ENCODE measurements at places on chromosomes 5 and 9.

- no peak for DNase-seq
Measured at GRCh38 chr5:82817897-82818676, 259.1 kb downstream of the TMEM167A start.

DNA sequence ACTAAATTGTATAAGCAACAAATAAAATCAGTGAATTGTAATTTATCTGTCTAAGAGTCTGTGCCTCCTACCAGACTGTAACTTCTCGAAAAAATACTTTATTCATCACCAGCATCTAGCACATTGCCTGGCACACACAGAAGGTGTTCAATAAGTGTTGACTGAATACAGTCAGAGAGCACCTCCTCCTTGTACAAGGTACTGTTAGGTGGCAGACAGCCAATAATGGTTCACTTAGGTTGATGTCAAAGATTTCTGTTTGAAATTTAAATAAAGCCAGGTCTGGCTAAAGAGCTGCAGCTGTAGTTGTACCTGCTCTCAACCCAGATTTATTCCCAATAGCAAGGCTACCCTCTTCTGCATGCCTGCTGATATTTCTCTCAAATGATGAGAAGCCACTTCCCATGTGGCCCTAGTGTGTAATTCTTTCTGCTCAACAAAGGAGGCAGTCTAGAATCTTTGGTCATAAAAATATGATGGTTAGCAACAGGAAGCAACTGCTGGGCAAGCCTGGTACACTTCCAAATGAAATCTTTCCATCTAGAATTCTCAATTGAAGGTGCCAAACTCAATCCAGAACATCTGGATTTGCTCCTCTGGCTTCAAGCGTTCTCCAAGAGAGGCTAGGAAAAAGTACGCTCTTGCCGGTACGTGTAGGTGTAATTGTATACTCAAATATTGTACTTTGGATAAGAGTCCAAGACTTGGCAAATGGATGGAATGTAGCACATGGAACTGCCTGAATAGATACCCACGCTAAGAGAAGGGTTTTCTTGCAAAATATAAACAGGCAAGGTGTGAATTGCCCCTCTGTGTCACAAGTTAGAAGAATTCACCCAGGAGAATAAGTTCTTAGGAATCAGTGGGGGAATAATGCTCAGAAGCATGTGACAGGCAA lies 95.6 kb downstream of the NR6A1 start:
- no peak for DNase-seq

- peak; percentile 15 for DNase-seq
Measured at GRCh38 chr9:121201045-121201737, 478 bp downstream of the RAB14 start.

- no peak for DNase-seq
Measured at GRCh38 chr5:43634621-43635020, 31.6 kb downstream of the NNT start.

GRCh38 chr9:88741335-88741734 lies 206.4 kb downstream of the NXNL2 start:
- no peak for DNase-seq

DNA sequence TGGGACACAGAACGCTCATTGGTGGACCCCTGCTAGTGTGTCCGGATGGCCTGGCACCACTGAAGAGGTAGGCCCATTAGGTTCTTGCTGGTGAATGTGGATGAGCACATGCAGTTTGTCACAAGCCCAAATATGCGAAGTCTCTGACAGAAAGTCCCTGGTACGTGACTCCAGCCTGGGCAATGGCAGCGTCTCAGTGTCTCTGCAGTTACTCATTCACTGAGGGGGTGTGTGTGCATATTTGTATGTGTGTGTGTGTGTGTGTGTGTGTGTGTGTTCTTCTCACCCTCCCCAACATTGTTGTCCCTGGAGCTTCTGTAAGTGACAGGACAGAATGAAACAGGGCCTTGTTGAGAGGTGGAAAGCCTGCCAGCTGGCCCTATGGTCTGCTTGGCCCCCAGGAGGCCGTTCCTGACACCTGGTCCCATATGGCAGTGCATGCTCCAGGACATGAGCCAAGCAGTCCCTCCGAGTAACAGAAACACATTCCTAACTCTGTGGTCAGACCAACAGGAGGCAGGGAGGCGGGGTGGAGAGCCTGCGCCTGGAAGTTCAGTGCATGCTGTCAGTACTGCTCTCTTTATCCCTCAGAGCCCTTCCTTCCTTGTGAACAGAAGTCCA lies 169.9 kb downstream of the SLC28A3 start:
- peak; percentile 93 for DNase-seq

DNA sequence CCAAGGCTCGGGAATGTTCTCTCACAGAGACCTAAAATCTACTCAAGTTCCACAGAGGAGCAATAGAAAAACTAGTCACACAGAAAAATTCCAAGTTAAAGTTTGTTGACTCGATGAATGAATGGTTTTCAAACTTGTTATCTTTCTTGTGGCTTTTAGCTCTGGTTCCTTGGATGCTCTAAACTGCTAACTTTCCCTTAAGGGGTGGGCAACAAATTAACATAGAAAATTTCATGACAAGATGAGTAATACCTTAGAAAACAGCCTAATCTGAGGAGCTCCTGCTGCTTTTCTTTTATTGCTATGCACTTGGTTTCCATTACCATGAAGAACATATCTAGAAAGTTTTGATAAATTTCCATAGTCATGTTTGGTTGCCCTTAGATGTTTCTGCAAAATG lies 100.2 kb upstream of the CCDC112 start:
- DNase-seq = no peak

- no peak for DNase-seq
Measured at GRCh38 chr9:133807037-133807436, 68.9 kb upstream of the SARDH start.

DNA sequence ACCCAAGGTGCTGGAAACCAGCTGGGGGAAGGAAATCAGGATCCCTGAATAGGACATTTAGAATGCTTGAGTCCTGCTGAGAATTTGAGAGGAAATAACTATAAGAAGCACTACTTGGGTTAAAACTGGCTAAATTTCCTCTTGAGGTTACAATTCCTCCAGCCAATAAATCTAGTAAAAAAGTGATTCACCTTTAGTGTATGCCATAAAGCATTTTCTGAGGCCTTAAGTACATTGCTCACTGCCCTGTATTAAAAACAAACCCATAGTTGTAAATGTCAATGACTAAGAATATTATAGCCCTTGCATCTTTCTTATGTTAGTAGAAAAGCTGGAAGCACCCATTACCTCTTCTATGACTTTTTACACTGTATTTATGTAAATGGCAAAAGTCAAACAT lies 634.7 kb upstream of the ARRDC3 start:
- DNase-seq = peak; percentile 0

GRCh38 chr9:20987521-20987920 lies 43.9 kb downstream of the HACD4 start:
- DNase-seq = no peak

- DNase-seq = no peak
Measured at GRCh38 chr9:121652021-121652837, 795 bp downstream of the DAB2IP start.

DNA sequence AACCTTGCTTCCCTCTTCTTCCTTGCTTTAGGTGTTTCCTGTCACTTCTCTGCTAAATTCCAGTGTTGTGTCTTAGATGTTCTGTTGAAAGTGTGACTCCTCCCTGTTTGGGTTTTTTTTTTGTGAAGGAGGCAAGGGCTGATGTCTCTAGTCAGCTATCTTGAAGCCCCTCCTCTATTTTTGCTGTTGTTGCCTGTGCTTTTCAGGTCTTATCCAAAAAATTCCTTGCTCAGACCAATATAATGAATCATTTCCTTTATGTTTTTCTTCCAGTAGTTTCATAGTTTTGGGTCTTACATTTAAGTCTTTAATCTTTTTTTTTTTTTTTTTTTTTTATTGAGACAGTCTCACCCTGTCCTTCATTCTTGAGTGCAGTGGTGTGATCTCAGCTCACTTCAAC lies 22.3 kb downstream of the RIC1 start:
- DNase-seq = no peak

DNA sequence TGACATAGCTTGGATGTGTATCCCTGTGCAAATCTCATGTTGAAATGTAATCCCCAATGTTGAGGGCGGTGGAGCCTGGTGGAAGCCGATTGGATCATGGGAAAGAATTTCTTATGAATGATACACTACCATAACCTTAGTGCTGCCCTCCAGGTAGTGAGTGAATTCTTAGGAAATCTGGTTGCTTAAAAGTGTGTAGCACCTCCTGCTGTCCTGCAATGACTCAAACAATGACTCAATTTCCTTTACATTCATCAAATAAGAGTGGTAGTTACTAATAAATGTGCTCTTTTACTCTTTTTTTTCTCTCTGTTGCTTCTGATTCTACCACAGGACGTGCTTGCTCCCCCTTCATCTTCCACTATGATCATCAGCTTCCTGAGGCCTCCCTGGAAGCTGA lies 1696.0 kb upstream of the CDH9 start:
- DNase-seq = no peak

GRCh38 chr5:91383956-91384300 lies 811 bp upstream of the ARRDC3 start:
- no peak for DNase-seq

- DNase-seq = no peak
Measured at GRCh38 chr5:177131352-177132135, 2.0 kb upstream of the NSD1 start.

- DNase-seq = no peak
Measured at GRCh38 chr9:75429531-75430475, 341.5 kb downstream of the OSTF1 start.

DNA sequence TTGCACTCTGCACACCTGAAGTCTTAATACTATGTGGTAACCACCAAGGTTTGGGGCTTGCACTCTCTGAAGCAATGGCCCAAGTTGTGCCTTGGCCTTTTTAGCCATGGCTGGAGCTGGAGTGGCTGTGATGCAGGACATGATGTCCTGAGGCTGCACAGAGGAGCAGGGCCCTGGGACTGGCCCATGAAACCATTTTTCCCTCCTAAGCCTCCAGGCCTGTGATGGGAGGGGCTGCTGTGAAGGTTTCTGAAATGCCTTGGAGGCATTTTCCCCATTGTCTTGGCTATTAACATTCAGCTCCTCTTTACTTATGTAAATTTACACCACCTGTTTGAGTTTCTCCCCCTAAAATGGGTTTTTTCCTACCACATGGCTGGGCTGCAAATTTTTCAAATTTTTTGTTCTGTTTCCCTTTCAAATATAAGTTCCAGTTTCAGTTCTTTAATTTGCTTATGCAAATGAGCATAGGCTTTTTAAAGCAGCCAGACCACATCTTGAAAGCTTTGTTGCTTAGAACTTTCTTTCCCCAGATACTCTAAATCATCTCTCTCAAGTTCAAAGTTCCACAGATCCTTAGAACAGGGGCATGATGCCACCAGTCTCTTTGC lies 237.4 kb upstream of the DMAC1 start:
- DNase-seq = no peak

Measured in hepatic stellate cell (primary cell).